ENCODE measurements at places on chromosomes 1 and 21.

GRCh38 chr1:221683681-221684080 lies 58.2 kb downstream of the DUSP10 start:
- DNase-seq: peak; percentile 56

DNA sequence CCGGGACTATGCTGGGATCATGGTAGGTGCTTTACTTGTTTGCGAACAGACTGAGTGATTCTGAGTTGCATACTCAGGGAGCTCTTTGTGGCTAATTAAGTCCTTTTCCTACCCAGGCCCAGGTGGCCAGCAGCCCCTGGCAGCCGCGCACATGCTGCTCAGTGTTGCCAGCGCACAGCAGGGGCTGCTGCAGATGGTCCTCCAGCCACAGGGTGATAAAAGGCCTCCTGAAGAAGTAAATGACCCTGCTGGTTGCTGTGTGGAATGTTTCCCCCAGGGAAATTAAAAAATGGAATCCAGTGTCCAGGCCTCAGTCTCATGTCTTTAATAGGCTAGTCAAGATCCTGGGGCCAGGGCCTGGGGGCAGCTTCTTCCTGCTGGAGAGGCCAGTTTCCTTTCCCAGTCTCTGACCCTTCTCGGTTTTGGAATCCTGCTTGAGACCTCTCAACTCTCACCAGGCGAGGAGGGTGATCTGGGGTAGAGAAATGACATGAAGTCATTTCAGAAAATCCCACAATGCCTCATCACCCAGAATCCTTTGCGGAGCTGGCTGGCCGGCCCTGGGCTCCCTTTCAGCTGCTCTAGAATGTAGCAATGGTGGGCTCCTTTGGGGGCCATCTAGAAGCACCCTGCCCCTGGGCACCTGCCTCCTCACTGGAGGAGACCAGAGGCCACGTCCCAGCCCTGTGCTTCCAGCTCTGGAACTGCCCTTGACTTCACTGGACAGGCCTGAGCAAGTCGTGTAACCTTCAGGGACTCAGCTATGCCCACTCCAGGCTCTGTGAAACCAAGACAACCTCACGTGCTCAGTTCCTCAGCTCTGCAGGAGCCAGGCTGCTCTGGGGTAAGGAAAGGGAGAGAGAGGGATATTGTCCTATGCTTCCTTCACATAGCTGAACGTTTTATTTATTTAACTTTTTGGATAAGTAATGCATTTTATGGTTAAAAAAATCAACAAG lies 131.4 kb downstream of the MRPS6 start:
- DNase-seq: no peak

- no peak for DNase-seq
Observed at GRCh38 chr21:41459884-41460534, 34.0 kb downstream of the MX1 start.

- DNase-seq: no peak
Observed at GRCh38 chr21:26117324-26117971, 53.1 kb downstream of the APP start.

GRCh38 chr1:21742578-21742977 lies 40.4 kb downstream of the USP48 start:
- DNase-seq: no peak

Data from fibroblast of mammary gland (primary cell).